Activated naive CD4-positive, alpha-beta T cell (primary cell): ENCODE measurements at places on chromosomes 12 and 14.

DNA sequence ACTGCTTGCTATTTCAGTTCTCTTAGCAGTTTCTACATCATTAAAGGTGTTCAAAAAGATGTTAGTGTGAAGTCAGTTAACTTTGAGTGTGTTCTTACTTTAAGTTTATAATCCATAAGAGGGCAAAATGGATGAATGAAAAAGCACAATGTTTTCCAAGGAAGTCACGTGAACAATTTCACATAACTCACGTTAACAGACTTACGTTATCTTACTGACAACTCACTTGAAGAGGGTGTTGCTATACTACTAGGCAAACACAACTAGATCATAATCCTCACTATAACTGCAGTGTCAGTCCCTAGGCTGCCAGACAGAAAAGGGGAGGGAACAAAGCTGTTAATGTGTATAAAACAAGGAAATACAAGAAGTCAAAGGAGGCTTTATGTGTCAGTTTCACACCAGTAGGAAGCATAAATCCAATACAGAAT is 6.4 kb downstream of the SLC2A13 start:
- DNase-seq, result no peak

- no peak for DNase-seq
Measured at GRCh38 chr12:108679106-108679681, 45.5 kb upstream of the SELPLG start.

DNA sequence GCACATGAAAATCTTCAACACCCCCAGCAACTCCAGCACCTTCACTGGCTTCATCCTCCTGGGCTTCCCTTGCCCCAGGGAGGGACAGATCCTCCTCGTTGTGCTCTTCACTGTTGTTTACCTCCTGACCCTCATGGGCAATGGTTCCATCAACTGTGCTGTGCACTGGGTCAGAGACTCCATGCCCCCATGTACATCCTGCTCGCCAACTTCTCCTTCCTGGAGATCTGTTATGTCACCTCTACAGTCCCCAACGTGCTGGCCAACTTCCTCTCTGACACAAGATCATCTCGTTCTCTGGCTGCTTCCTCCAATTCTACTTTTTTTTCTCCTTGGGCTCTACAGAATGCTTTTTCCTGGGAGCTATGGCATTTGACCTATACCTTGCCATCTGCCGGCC is 11.5 kb upstream of the OR11G2 start:
- no peak for DNase-seq

DNA sequence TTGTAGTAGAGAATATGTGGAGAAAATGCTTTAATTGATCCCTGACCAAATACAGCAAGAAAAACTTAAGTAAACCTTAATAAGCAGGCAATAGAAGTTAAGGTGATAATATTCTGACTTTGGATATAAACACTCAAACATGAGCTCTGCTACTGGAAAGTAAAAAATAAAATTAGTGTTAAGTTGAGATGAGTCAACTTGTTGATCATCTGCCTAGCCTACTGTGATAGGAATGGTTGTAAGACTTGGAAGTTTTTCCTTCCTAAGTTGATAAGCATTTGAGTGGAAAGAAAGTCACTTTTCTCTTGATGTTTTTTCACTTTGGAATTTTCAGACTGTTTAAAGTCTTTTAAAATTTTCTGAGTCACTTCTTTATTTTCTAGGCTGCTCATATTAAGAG is 26.0 kb downstream of the ADIPOR2 start:
- no peak for DNase-seq

GRCh38 chr14:96214793-96215192 is 10.2 kb downstream of the BDKRB2 start:
- no peak for DNase-seq

GRCh38 chr14:26204366-26204727 is 393.5 kb downstream of the NOVA1 start:
- no peak for DNase-seq

DNA sequence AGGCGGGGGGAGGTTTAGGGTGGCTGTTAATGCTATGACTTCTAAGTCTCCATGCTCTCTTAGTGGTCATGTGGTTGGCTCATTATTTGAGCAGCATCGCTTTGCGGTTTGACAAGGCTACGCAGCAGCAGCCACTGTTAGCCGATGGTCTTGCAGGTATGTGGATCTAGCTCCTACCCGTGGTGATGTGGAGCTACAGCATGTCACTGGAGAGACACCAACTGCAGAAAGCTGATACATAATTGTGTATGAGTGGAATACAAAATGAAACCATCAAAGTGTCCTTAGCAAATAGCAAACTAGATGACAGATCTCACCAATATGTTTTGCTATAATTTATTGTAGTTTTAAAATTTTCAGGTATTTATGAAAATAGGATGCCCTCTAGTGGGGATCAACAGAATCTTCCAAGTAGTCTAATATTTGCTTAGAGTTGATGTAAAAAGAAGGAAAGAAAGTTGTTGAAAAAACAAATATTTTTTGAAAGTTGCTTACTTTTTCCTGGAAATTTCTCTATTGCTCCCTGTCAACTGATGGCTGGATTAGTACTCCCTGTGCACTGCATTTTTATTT is 94.9 kb downstream of the NAV3 start:
- DNase-seq, result no peak

GRCh38 chr14:71136386-71137060 is 229.3 kb downstream of the PCNX1 start:
- no peak for DNase-seq

DNA sequence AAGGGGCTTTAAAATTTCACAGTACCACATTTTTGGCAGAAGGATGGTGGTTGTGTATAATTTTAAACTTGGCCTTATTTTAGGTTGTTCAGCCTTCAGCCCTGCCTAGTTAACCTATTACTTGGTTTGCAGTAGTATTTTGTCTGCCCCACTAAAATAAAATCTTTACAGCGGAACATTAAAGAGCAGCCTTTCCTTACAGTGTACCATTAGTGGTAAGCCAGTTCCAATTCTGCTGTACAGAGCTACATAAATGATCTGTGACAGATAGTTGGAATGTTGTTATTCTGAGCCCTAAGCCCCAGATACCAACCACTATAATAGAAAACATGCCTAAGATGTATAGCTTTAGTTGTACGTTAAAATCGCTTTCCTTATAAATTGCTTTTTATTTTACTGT is 56.2 kb downstream of the SLC38A6 start:
- DNase-seq, result no peak

GRCh38 chr12:96890331-96890730 is 16.7 kb upstream of the NEDD1 start:
- no peak for DNase-seq

DNA sequence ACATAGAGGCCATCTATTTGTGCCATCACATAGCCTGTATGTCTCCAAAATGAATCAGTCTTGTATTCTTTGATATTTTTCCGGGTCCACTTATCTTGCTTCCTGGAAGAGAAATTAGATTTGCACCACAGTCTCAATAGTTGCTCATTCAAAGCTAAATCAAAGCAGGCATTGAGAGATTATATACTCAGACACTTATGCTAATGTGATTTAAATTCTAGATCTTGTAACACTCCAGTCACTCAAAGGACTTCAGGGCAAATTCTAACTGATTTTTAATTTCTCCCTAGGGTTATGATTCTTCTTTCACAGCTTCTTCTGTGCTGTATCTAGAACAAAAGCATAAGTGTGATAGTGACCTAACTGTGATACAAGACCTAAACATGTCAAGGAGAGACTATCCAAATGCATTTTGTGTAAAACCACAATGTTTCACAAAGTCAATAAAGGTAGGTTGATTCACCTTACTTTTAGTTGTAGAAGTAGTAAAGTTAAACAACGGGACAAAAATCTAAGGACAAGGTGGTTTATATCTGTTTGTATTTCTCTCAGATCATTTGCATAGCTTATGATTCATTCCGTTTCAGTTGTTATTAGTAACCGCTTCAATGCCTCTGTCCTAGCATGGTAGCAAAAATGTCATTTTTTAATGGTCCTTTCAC is 26.8 kb downstream of the PLBD1 start:
- DNase-seq, result no peak

GRCh38 chr14:99905121-99905520 is 111.9 kb downstream of the EML1 start:
- no peak for DNase-seq

DNA sequence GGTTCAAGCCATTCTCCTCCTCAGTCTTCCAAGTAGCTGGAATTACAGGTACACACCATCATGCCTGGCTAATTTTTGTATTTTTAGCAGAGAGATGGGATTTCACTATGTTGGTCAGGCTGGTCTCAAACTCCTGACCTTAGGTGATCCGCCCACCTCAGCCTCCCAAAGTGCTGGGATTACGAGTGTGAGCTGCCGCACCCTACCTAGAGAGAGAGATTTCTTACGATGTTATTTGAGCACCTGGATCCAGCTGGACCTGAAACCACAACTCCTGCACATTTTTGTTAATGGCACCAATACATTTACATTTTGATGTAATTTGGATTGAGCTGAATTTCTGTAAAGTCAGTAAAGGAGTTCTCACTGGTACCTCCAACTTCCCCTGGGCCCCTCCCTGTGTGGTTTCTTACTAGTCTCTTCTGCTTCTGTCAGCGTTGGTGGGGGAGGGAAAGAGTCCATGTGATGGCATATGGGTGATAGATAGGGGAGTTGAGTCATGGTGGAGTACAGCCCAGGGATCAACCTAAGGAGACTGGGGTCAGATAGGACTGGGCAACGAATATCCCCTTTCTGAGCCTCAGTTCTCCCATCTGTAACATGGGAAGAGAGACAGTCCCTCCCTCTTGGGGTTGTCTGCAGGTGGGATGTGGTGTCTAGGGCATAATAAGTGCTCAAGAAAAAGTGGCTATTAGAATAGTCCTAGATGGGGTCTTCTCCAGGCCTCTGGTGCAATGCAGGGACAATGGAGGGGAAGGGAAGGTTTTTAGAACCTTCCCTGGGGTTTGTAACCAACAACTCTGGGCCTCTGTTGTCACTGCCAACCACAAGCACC is 83.3 kb upstream of the MED13L start:
- DNase-seq, result no peak

DNA sequence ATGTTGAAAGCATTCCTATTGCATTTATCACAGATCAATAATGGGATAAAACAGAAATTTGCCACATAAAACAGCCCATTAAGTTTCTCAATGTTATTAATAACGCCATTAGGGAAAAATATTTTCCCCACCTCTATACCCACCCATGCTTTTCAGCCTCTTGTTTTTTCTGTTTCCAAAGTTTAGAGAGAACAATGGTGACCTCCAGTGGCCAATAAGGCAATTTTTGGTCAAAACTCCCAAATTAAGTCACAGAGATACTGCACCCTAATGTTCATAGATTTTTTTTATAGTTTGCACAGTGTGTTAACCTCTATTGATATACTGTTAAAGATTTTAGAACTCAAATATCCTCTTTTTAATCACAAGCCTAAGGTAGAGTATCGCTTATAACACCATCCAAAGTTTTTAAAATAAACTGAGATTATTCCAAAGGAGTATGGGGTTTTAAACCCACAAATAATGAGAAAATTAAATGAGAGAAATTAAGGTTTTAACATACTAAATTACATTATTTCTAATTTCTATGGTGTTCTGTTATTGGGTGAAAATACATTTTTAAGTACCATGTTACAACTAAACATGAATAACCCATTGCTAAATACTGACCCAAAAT is 184.7 kb upstream of the DCN start:
- DNase-seq, result no peak

DNA sequence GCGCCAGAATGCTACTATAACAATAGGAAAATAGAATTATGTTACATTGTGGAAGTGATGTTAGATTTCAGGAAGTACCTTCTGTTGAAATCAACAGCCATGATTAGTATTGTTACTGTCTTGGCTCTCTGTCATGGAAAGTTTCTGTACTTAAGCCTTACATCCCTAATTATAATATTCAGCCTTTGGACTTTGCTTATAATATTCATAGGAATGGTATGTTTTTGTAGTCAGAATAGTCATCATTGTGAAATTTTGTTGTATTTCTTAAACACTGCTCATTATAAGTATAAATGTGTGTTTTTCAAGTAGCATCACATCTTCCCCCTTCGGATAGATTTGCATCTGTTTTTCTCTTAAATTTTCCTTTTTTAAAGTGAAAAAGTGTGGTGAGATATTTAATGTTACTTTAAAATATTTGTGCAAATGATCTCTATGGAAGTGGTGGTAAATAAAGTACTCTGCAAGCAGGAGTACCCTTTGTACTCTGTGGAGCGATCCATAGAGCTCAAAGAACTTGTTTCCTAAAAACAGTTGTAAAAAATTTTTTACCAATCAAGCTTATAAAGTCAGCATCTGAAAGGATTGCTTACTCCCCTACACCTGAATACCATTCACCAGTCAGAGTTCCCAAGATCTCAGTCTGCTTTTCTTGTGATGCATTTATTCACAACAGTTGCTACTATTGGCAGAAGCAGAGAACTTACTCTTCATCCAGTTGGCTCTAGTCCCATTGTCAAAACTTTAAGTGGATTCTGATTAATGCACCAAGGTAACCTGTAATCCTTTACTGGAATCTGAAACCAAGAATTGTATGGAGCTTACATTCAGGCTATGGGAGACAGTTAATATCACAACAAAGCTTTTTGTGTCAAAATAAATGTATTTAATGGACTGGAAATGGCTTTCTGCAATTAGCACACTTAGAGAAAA is 87.8 kb downstream of the RIC8B start:
- no peak for DNase-seq

DNA sequence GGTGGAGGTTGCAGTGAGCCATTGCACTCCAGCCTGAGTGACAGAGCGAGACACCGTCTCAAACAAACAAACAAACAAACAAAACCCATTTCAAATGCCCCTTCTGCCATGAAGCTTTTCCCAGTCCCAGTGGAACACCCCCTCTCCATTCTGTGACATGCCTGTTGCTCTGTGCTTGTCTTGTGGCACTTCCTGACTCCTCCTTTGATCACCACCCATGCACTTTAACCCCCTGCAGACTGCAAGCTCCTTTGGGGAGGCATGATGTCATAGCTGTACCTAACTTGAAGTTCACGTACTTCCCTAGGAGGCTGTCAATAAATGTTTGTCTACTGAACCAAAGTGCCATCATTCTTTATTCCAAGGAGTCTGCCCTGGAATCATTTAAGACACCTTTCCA is 64.7 kb downstream of the TMCC3 start:
- DNase-seq, result no peak

DNA sequence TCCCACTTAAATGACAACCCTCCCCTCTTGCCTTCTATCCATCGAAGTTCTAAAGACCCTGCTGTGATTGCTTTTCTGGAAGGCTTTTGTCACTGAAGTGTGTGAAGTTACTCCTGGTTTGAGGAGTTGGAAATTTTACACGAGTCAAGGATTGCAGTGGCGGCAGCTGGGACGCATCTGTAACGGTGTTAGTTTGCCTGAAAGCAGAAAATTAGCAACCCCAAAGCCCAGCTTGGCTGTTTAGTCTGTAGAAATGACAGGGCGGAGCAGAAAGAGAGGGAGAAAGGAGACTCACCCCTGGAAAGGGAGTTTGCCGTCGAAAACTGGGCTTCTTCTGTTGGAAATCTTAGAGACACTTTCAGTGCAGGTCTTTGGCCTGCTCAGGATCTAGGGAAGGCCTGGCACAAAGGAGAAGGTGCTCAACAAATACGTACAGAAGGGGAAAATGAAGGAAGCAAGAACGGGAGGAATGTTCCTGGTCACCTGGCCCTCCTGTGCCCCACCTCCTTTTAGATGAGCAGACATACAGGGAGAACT is 931 bp upstream of the MYF5 start:
- no peak for DNase-seq
